ENCODE measurements at places on chromosomes 13 and 19.

GRCh38 chr13:19592657-19593180 is 31.4 kb upstream of the TPTE2 start:
- no peak for DNase-seq

DNA sequence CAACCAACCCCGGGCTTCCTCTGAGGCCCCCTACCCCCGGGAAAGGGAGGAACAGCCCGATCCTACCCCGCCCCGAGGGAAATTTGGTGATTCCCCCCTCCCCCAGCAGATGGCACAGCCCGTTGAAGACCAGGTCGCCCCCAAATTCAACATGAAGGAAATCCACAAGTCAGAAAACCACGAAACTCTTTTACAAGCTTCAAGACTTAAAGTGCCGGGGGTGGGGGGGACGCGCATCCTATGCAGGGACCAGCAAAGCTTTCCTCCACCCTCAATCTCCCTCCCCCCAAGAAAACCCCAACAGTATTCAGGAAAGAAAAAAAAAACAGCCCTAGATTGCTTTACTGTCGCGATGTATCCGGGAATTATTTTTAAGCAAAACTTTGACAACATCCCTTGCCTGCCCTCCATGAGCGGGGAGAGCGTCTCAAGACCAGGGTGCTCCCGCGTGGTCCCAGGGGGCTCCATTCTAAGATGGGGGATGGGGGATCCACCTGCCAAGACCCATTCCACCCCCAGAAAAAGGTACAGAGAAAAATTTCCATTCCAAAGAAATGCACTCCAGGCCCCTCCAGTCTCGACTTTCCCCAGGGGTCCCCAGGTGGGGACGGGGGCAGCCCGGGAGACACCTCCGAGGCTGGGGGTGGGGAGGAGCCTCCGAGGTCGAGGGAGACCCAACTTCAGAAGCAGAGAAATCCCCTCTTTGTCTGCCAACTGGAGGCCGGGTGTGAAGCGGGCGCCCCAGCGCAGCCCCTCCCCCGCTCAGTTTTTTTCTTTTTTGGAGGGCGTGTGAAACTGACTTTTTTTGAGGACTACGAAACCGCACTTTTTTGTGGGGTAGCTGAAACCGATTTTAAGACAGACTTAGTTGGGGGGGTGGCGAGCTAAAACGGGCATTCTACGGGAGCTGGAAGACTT is 1.5 kb downstream of the TCF3 start:
- peak; percentile 62 for DNase-seq

DNA sequence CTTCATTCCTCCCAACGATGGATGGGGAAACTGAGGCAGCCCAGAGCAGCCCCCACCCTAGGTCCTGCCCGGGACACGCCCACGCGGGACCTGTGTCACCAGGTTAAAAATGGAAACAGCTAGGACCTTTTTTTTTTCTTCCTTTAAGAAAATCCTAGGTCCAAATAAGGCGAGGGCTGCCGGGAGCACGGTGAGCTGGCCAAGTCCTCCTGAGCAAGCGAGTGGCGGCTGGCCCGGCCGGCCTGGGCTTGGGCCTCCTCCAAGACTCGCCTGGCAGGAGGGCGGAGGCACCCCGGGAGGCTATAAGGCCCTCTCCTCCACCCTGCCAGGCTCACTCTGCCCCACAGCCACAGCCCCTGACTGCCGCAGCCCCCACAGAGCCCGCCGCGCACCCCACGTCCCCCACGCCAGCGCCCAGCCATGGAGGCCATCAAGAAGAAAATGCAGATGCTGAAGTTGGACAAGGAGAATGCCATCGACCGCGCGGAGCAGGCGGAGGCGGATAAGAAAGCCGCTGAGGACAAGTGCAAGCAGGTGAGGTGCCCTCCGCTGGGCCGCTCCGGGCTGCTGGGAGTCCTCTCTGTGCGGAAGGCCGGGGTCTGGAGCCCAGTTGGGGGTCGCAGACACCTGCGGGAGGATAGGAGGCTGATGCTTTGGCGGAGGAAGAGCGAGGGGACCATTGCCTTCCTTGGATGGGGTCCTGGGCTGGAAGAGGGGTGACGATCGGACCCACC is 8.9 kb upstream of the TPM4 start:
- DNase-seq: no peak

- DNase-seq: no peak
Observed at GRCh38 chr13:46178821-46179220, 3.2 kb downstream of the LCP1 start.

DNA sequence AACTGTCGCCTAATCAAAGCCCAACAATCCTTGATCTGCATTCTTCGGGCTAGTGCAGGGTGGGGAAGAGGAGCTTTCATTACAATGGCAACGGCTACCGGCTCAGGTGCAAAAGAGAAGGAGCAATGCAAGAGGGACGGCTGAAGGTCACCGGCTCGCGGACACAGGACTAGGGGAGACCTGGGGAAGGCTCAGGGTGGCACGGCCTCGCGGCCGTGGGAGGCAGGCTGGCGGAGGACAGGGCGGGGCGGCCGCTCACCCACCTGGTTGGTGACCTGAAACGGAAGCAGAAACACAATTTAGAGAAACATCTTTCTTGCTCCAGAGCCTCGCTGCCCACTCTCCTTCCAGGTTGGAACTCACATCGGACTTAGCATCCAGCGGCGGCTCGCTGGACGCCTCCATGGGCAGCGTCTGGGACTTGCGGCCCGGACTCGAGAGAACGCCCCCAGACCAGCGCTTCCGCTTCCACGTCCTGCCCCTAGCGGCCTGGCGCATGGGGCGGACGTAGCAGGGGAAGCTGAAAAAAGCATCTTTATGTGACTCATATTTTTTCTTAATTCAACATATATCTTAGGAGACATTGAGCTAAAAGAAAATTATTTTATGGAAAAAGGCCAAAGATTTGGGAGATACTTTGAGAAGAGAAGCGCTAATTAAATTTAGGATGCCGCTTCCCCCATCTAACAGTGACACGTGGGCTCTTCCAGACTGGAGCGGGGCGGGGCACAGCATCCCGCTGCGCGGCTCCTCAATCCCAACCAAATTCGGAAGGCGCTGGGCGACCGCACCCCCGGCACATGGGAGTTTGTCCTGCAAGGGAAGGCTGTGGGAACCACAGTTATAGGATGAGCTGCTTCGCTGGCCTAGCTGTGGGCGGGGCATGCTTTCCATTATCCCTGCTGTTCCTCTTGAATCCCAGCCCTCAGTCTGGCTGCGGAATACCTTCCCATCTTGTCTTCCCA is at the start of gene COMMD6:
COMMD6 (minus strand) TSS at position 441 of the 965 bp plus-strand sequence; CDS start at position 405, 36 bp downstream.
- DNase-seq: peak; percentile 51

GRCh38 chr19:4337906-4338440 is 654 bp downstream of the STAP2 start:
- no peak for DNase-seq

DNA sequence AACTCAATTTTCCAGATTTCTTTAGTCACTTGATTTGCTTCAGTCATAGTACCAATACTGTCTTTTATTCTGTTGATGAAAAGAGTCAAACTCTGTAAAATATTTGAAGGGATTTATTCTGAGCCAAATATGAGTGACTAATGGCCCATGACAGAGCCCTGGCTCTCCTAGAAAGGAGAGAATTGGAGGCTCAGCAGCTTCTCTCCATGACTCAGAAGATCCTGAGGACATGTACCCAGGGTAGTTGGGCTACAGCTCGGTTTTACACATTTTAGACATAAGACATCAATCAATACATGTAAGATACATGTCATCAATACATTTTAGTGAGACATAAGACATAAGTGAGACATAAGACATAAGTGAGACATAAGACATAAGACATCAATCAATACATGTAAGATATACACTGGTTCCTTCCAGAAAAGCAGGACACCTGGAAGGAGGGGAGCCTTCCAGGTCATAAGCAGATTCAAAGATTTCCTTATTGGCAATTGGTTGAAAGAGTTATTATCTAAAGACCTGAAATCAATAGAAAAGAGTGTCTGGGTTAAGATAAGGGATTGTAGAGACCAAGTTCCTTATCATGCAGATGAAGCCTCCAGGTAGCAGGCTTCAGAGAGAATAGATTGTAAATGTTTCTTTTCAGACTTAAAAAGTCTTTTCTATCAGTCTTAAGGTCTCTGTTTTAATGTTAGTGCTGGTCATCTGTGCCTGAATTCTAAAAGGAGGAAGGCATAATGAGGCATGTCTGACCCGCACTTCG is 179.8 kb upstream of the RFC3 start:
- no peak for DNase-seq

GRCh38 chr19:54168174-54168917 is 4.6 kb downstream of the TMC4 start:
- DNase-seq: peak; percentile 95

- no peak for DNase-seq
Observed at GRCh38 chr19:51676566-51677083, 16.5 kb upstream of the SPACA6 start.

DNA sequence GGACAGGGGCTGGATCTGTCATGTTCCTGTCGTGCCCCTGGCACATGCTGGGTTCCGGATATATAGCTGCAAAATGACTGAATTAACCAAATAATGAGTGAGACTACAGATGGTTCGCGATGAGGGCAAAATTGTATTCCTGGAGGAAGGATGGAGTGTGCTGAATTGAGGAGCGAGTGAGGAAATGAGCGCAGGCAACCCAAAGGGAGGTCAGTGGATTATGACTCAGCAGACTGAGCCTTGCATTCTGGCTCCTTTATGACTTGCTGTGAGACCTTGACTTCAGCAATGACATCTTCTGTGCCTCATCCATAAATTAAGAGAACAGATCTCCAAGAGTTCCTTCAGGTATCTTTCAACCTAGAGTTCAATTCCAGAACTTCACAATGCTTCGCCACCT is 115.0 kb upstream of the CLDN10 start:
- DNase-seq: no peak

GRCh38 chr13:71408416-71408815 is 458.6 kb downstream of the DACH1 start:
- no peak for DNase-seq

DNA sequence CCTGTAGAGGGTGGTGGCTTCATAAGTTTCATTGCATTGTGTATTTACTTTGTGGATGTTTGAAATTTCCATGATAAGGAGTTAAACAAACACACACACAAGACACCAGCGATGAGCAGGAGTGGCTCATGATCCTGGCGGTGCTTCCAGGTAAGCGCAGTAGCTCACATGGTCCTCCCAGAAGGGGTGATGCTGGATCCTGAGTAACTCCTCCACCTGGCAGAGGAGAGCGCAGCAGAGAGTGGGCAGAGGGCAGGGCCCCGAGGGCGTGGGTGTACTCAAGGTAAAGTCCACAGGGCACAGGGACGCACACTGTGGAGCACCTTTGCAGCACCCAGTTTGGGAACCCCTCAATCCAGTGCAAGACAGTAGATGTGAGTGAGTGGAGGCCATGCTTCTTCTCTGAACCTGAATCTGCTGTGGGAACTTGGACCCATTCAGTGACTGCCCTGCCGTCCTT is 54.0 kb downstream of the RFX2 start:
- no peak for DNase-seq

GRCh38 chr19:1513499-1514294 is 878 bp upstream of the ADAMTSL5 start:
- no peak for DNase-seq

All from activated CD8-positive, alpha-beta memory T cell treated with anti-CD3 and anti-CD28 coated beads for 48 hours (primary cell).